T-helper 17 cell (primary cell): ENCODE measurements at places on chromosomes 11 and 22. TPM values are rescaled to one million over a fixed set of nuclear protein-coding genes. Genes with fewer than 3 reads are reported as not detected.

Gene P2RY2
- 0.55 TPM for total RNA-seq

Gene CDC42EP2
- not detected for total RNA-seq

Gene ANO3
- not detected for total RNA-seq

Gene PHOX2A
- total RNA-seq: not detected

Gene OR51B2
- not detected for total RNA-seq

Gene OR8H2
- total RNA-seq: not detected

Gene PKNOX2
- not detected for total RNA-seq

Gene TCN1
- not detected for total RNA-seq

Gene PIWIL4
- total RNA-seq: 1.3 TPM

Gene MMP10
- not detected for total RNA-seq

Gene RTN4RL2
- not detected for total RNA-seq

Gene IMMP1L
- total RNA-seq: 10.3 TPM

Gene RBFOX2
- 0.97 TPM for total RNA-seq

Gene INPP5J
- total RNA-seq: not detected

Gene CALCB
- total RNA-seq: 0.39 TPM

Gene OR2AG2
- not detected for total RNA-seq

Gene KIRREL3
- total RNA-seq: not detected

Gene SAA1
- total RNA-seq: not detected

Gene POU2F3
- not detected for total RNA-seq

Gene BID
- 24.2 TPM for total RNA-seq

Gene GP1BB
- total RNA-seq: 3.5 TPM

Gene FADS2
- 5.2 TPM for total RNA-seq

Gene SSH3
- 12.8 TPM for total RNA-seq

Gene LRRC74B
- not detected for total RNA-seq

Gene YAP1
- not detected for total RNA-seq

Gene ZP1
- total RNA-seq: not detected

Gene PHLDB1
- total RNA-seq: 1.8 TPM

Gene H19
- not detected for total RNA-seq

Gene MRGPRX3
- not detected for total RNA-seq

Gene TEX12
- 0.52 TPM for total RNA-seq

Gene OR52K1
- total RNA-seq: not detected

Gene OR5T2
- total RNA-seq: not detected

Gene NCAPH2
- total RNA-seq: 97.0 TPM

Gene TNNT3
- 8.9 TPM for total RNA-seq

Gene NXPE2
- total RNA-seq: not detected

Gene GSTT2B
- total RNA-seq: not detected

Gene EXPH5
- total RNA-seq: 0.96 TPM

Gene SLC22A8
- not detected for total RNA-seq

Gene MISFA
- total RNA-seq: 1.9 TPM

Gene TRIM3
- total RNA-seq: 14.2 TPM
